ENCODE measurements at places on chromosomes 13 and 19. TPM values are rescaled to one million over a fixed set of nuclear protein-coding genes. Genes with fewer than 3 reads are reported as not detected.

Gene TUBB4A
- total RNA-seq = 0.10 TPM

Gene FXYD3
- total RNA-seq = not detected

Gene ADGRE3
- total RNA-seq = not detected

Gene PGLYRP1
- not detected for total RNA-seq

DNA sequence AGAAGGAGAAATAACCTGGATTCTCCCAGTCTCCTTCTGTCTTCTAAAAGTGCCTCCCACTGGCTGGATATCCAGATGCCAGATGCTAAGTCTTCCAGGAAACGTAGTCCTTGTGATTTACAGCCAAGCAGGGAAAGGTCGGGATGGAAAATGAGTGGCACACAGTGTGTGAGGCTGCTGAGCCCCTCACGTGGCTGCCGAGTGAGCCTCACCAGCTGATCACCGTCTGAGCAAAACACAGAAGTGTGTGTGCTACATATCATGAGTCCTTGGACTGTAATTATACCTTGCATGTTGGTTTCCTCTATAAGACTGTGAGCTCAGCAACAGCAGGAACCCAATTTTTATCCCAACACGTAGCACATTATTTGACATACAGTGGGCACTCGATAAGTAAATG is 15.1 kb downstream of the LHFPL6 start:
- H3K36me3 ChIP-seq = no peaks in the 10 kb centered on the region
- DNase-seq = no peak
- no peaks in the 10 kb centered on the region for H3K27me3 ChIP-seq
- no peak overlapping the region for H3K27ac ChIP-seq
- peaks cover 38% of the 10 kb centered on the region for H3K4me1 ChIP-seq

DNA sequence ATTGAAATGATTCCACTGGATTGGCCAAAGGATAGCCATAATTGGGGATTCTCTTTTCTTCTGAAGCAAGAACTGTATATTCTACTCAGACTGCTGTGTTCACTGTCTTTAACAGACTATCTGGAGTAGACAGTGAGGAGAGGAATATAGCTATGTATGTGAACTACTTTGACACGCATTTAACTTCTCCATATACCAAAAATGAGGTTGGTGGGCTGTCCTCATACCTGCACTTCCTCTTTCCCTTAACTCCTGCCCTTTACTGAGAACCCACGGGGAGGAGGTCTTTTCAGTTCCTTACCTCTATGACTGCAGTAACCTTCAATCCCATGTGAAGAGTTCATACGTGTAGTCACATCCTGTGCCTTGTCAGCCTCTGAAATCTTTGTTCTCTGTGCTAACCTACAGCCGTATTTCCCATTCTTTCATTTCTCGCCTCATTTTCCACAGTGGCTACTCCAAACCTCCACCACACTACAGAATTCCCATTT is 305.8 kb downstream of the MTUS2 start:
- peaks cover 7% of the 10 kb centered on the region for H3K27me3 ChIP-seq
- H3K4me1 ChIP-seq = no peaks in the 10 kb centered on the region
- H3K36me3 ChIP-seq = no peaks in the 10 kb centered on the region
- no peak for DNase-seq

GRCh38 chr19:4380254-4380727 is 20.1 kb downstream of the SH3GL1 start:
- H3K36me3 ChIP-seq = no peaks in the 10 kb centered on the region
- peak overlapping the region; percentile 51 for H3K27ac ChIP-seq
- peaks cover 39% of the 10 kb centered on the region for H3K4me1 ChIP-seq
- peaks cover 1% of the 10 kb centered on the region for H3K27me3 ChIP-seq

DNA sequence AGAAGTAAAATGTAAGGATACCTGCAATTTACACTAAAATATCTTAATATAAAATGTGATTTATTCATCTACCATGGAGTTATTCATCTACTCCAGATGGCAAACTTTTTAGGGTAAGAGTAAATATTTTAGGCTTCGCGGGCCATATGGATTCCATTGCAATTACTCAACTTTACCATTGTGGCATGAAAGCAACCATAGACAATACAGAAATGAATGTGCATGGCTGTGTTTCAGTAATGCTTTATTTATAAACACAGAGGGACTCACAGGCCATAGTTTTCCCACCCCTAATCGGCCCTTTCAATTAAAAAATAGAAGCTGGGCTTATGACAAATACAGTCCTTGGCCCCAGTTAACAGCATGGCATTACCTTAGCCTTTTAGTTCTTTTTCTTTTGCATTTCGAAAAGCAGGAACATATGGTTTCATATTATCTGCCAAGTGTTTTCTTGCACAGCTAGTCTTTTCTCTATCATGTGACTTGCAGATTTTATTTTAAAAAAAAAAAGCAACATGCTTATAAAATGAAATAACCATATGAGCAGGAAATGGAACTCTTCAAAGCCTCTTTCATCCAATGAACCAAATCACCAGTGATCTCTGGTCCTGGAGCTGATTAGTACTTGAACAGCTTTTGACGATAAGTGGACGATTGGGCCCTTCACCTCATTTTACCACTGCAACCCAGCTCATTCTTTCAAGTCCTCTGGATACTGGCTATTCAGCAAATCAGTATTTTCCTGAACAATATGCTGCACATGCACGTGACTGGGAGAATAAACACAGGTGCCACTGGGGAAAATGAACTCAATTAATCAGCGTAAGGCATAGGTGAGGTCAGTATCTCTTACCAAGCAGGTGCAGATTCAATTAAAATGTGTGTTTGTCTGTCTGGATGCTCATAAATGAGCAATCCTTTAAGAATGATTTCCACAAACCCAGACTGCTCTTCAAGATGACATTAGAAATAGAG is 63.9 kb downstream of the LHFPL6 start:
- no peaks in the 10 kb centered on the region for H3K27me3 ChIP-seq
- H3K4me1 ChIP-seq = peaks cover 57% of the 10 kb centered on the region
- H3K36me3 ChIP-seq = no peaks in the 10 kb centered on the region
- H3K27ac ChIP-seq = peak overlapping the region; percentile 60
- no peak overlapping the region for H3K4me3 ChIP-seq

- peaks cover 23% of the 10 kb centered on the region for H3K4me1 ChIP-seq
- no peaks in the 10 kb centered on the region for H3K27me3 ChIP-seq
- no peak for DNase-seq
- H3K27ac ChIP-seq = peak overlapping the region; percentile 64
- no peak overlapping the region for H3K4me3 ChIP-seq
These were observed 140.6 kb downstream of the LHFPL6 start for GRCh38 chr13:39462428-39462827.

Measured in HFFc6 (cell line).